ENCODE measurements at places on chromosomes 16 and 17. TPM values are rescaled to one million over a fixed set of nuclear protein-coding genes. Genes with fewer than 3 reads are reported as not detected.

- no peak for ATAC-seq
- no peaks in the 10 kb centered on the region for H3K4me1 ChIP-seq
- H3K27ac ChIP-seq, result no peak overlapping the region
- no peaks in the 10 kb centered on the region for H3K36me3 ChIP-seq
These were observed 299.6 kb downstream of the MAP2K4 start for GRCh38 chr17:12320286-12320685.

DNA sequence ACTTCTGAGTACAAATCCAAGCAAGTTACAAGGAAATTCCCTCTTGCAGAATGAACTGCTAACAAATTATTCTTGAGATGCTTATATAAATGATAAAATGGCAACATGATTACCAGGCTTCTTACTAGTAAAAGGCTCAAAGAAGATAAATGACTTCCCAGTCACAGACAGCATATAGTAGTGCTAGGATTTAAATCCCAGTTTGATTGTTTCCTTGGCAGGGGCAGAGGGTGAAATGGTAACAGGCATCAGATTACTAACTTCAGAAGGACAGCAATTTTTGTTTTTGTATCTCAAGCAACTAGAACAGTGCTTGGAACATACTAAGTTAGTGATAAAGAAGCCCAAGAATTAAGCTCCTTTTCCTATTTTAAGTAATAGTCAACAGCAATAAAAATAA is 102.8 kb downstream of the SSH2 start:
- no peak overlapping the region for H3K27ac ChIP-seq
- H3K36me3 ChIP-seq, result no peaks in the 10 kb centered on the region

- no peak overlapping the region for H3K27ac ChIP-seq
- no peak for ATAC-seq
- H3K27me3 ChIP-seq, result no peaks in the 10 kb centered on the region
- H3K4me3 ChIP-seq, result no peak overlapping the region
These were observed 208.8 kb downstream of the HAPSTR1 start for GRCh38 chr16:9300252-9300651.

DNA sequence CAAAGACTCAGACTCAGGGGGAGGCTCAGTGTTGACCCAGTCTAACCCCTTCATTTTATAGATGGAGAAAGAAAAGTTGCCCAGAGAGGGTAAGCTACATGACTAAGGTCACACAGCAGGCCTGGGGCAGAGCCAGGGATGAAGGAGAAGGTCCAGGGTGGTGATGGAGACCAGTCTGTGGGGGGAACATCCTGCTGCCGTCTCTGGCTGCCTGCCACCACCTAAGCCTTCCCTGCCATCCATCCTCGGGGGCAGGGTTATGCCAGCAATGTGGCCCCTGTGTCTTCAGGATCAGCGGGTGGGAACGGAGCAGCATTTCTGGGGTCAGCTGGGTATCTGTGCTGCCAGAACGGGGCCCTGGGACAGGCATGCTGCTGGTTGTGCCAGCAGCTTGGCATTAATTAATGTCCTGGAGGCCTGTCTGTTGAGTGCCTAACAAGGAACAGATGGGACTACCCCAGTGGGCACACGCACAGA is 5.5 kb downstream of the DOK4 start:
- H3K27me3 ChIP-seq, result no peaks in the 10 kb centered on the region
- H3K4me1 ChIP-seq, result peaks cover 30% of the 10 kb centered on the region
- peak overlapping the region; percentile 31 for H3K27ac ChIP-seq
- H3K36me3 ChIP-seq, result no peaks in the 10 kb centered on the region
- no peak for ATAC-seq

DNA sequence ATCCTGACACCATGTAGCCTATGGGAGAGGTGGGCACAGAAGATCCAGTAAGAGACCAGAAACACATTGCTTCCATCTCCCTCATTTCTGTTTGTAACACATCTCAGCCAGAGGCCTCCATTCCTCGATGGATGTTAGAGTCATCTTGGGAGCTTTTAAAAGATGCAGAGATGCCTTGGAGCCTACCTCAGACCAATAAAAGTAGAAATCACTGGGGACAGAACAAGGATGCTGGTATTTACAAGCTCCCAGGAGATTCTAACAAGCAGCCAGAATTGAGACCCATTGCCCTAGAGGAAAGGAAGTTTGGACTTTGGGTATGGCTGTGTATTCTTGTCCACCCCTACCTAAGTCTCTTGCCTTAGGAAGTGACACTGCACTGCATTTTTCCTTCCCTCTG is 40.8 kb downstream of the HS3ST3A1 start:
- no peak overlapping the region for H3K27ac ChIP-seq
- H3K4me3 ChIP-seq, result no peak overlapping the region
- H3K36me3 ChIP-seq, result no peaks in the 10 kb centered on the region
- H3K27me3 ChIP-seq, result no peaks in the 10 kb centered on the region
- no peaks in the 10 kb centered on the region for H3K4me1 ChIP-seq
- no peak for ATAC-seq

The PYY gene
- total RNA-seq, result not detected

The XAF1 gene
- 20.1 TPM for total RNA-seq

The USP36 gene
- total RNA-seq, result 44.0 TPM

DNA sequence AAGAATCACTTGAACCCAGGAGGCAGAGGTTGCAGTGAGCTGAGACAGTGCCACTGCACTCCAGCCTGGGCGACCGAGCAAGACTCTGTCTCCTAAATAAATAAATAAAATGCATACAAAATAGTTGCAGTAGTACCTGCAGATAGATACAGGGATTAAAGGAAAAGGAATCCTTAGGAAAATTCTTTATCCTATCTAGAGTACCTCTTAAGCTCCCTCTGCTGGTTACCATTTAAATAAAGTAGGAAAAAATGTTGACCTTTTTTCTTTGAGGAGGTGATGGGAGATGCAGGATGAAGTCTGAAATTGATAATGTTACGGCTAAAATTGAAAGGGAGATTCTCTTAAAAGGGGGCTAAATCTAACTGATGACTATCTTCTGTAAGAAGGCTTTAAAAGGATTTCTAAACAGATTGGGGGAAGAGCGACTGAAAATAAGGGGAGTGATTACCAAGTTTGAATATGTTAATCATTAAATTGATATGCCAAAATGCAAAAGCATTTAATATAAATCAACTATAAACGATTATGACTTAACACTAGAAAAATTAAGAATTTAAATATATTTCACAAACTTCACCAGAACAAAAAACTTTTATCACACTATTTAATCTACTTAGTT is 29.4 kb downstream of the C16orf87 start:
- no peak overlapping the region for H3K27ac ChIP-seq
- no peak overlapping the region for H3K4me3 ChIP-seq
- no peaks in the 10 kb centered on the region for H3K27me3 ChIP-seq

- no peaks in the 10 kb centered on the region for H3K36me3 ChIP-seq
- no peaks in the 10 kb centered on the region for H3K27me3 ChIP-seq
- peak overlapping the region; percentile 26 for H3K27ac ChIP-seq
- H3K4me3 ChIP-seq, result no peak overlapping the region
- peaks cover 16% of the 10 kb centered on the region for H3K4me1 ChIP-seq
These were observed 3.1 kb downstream of the RNF227 start for GRCh38 chr17:7912927-7913524.

The PPP1R27 gene
- total RNA-seq, result not detected

- no peak overlapping the region for H3K4me3 ChIP-seq
- no peaks in the 10 kb centered on the region for H3K36me3 ChIP-seq
- no peaks in the 10 kb centered on the region for H3K4me1 ChIP-seq
- H3K27me3 ChIP-seq, result no peaks in the 10 kb centered on the region
These were observed 527.7 kb upstream of the SOX9 start for GRCh38 chr17:71593078-71593477.

- no peaks in the 10 kb centered on the region for H3K36me3 ChIP-seq
- no peak overlapping the region for H3K4me3 ChIP-seq
- no peak for ATAC-seq
These were observed 597.7 kb downstream of the TMEM114 start for GRCh38 chr16:7992616-7993015.

The LRRC45 gene
- total RNA-seq, result 10.0 TPM

GRCh38 chr17:73984941-73985340 is 218.5 kb upstream of the RPL38 start:
- H3K36me3 ChIP-seq, result no peaks in the 10 kb centered on the region
- no peak for ATAC-seq
- H3K27ac ChIP-seq, result no peak overlapping the region
- H3K4me3 ChIP-seq, result no peak overlapping the region

The SMIM36 gene
- not detected for total RNA-seq

DNA sequence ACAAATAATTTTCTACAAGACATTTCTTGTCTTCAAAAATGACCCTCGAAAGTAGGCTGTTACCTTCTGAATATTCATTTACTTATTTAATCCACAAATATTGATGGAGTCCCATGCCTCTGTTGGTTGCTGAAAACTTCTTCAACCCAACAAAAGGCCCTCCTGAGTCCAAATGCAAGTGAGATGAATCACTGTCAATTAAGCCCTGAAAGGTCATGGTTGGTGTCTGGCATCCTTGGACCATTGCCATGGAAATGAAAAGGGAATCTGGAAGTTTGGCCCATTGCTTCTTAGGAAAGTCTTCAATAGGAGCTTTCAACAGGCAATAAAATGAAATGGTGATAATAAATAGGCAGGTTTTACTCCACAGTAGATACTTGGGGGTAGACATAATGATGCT is 364.7 kb upstream of the DYNLRB2 start:
- no peak overlapping the region for H3K27ac ChIP-seq
- no peak for ATAC-seq
- no peaks in the 10 kb centered on the region for H3K4me1 ChIP-seq
- no peaks in the 10 kb centered on the region for H3K27me3 ChIP-seq
- no peak overlapping the region for H3K4me3 ChIP-seq

DNA sequence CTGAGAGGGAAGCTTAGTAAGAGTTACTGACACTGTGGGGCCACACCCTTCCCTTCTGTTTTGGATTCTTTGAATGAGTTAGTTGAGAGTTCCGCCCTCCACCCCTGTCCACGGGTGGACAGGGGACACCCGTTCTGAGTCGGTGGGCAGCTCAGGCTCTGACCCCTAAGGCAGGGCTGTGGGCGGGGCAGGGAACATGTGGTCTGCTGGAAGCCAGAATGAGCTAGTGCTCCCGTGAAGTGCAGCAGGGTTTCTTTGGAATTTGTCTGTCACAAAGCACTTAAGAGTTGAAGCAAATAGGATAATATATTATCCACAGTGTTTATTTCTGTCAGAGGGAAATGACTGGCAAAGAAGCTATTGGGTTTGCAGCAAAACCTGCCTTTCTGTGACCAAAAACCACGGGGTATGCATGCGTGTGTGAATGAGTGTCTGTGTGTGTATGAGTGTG is 90.1 kb downstream of the CLEC16A start:
- H3K36me3 ChIP-seq, result peaks cover 87% of the 10 kb centered on the region
- H3K4me1 ChIP-seq, result no peaks in the 10 kb centered on the region
- H3K27ac ChIP-seq, result peak overlapping the region; percentile 50
- no peak overlapping the region for H3K4me3 ChIP-seq
- ATAC-seq, result peak; percentile 57
- no peaks in the 10 kb centered on the region for H3K27me3 ChIP-seq

DNA sequence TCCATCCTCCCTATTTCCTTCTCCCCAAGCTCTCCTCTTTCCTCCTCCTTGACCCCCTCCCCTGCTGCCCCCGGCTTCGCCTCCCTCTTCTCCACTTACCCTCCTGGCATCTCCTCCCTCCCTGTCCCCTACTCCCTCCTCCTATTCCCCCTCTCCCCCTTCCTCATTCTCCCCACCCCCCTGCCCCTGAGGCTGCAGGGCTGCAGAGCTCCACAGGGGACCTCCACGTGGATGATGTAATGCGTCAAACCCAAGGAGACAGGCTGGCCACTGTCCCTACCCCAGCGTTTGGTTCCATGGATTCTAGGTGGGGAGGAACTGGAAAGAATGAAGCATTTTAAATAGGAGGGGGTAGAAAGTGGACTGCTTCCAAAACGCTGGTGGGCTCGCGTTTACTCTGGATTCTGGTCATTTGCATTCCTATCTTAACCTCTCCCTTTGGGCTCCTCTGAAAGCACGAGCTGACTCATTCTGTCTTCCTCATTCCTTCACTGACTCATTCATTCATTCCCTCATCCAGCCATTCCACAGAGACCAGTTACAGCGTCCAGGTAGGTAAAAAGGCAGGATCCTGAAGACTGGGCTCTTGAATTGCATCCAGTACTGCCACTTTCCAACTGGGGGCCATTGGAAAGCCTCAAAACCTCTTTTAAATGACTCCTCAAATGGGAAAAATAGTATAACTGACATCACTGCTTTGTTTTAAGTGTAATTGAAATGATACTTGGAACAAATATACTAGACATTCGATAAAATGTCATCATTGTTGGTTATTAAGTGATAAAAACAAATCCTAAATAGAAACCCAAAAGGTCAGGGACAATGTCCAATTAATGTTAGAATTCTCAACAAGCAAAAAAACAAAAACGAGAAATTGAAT is 943 bp upstream of the COTL1 start:
- peaks cover 22% of the 10 kb centered on the region for H3K4me1 ChIP-seq
- H3K4me3 ChIP-seq, result peak overlapping the region; percentile 74
- H3K27me3 ChIP-seq, result peaks cover 5% of the 10 kb centered on the region
- peak overlapping the region; percentile 80 for H3K27ac ChIP-seq

The HAS3 gene
- 0.78 TPM for total RNA-seq

GRCh38 chr16:86928523-86929011 is 350.2 kb downstream of the FOXL1 start:
- no peak for ATAC-seq
- no peaks in the 10 kb centered on the region for H3K4me1 ChIP-seq
- H3K36me3 ChIP-seq, result no peaks in the 10 kb centered on the region
- H3K27ac ChIP-seq, result no peak overlapping the region
- no peak overlapping the region for H3K4me3 ChIP-seq

- no peak overlapping the region for H3K4me3 ChIP-seq
- no peak for ATAC-seq
- no peaks in the 10 kb centered on the region for H3K36me3 ChIP-seq
- no peaks in the 10 kb centered on the region for H3K4me1 ChIP-seq
- no peak overlapping the region for H3K27ac ChIP-seq
These were observed 104.3 kb upstream of the SDK2 start for GRCh38 chr17:73748508-73748907.

The SSTR5 gene
- not detected for total RNA-seq

GRCh38 chr16:15829460-15829859 is 27.4 kb downstream of the MYH11 start:
- H3K27me3 ChIP-seq, result no peaks in the 10 kb centered on the region
- peak overlapping the region; percentile 83 for H3K27ac ChIP-seq
- peak; percentile 90 for ATAC-seq
- peaks cover 3% of the 10 kb centered on the region for H3K4me1 ChIP-seq
- no peaks in the 10 kb centered on the region for H3K36me3 ChIP-seq

DNA sequence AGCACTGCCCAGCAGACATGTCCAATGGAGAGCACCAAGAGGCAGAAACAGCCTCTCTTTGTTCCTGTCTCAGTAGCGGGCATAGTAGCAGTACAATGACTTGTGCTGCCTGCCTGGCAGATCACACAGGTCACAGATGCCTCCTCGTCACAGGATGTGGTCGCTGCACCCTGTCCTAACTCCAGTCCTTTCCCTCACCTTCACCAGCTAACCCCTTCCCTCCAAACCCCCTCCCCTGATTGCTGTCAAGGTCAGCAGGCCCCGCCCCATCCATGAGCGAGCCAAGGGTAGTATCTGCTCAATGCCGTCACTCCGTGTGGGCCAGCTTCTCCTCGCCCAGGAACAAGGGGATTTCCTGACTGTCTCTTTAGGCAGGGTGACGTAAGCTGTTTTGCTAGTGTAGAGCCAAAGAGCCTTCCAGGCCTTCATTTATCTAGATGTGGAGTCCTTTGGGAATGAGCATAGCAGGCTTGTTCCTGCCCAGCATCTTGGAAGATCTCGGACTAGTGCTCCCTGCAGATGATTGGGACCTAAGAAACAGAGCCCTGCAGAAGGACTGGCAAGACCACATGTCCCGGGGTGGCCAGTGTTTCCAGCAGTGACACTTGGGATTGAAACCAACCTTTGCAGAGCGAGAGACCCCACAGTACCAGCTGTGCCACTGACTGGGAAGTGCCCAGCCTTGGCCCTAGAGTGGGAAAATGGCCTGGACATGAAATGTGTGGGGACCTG is 75.9 kb upstream of the TNRC6C start:
- peaks cover 27% of the 10 kb centered on the region for H3K4me1 ChIP-seq
- ATAC-seq, result peak; percentile 56
- no peak overlapping the region for H3K27ac ChIP-seq

Measured in gastroesophageal sphincter (tissue), 4 donors.